Hematopoietic multipotent progenitor cell treated with erythropoietin and hydrocortisone succinate and interleukin-3 and kit ligand, for 8 days (in vitro differentiated cells): ENCODE measurements at places on chromosomes 2 and 18.

DNA sequence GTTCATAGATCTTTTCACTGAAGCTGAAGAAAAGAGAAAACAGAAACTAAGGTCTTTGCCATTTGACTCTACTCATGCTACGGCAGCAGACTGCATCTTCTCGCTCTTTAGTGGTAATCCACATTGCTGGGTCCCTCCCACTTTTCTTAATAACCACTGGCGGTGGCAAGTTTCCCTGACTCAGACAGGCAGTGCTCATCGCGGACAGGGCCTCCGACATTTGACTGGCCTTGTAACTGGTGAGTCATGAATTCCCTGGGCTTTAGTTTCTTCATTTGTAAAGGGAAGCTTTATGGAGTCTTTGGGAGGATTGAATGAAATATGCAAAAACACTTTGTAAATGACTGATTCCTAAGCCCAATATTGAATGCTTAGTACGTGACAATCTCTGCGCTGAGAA, 238.2 kb upstream of the RBBP8 start:
- no peak for DNase-seq

DNA sequence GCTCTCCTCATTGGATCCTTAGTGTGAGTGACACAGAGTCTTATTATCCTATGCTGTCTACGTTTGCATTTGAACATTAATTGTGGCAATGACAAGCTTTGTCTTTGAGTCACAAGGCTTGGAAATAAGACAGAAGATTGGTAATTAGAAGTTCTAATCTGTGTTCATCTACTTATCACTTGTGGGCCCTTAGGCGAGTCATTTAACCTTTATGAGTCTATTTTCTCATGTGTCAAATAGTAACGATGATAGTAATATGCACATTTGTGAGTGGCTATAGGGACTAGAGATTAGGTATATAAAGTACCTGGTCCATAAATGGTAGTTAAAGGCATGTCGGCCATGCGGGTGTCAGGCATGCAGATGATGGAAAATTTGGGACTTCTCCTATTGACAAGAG, 105.6 kb upstream of the NABP1 start:
- no peak for DNase-seq

- DNase-seq, result no peak
Observed at GRCh38 chr2:105756435-105756834, 11.7 kb downstream of the NCK2 start.

GRCh38 chr2:204669382-204669781, 124.1 kb downstream of the PARD3B start:
- no peak for DNase-seq

DNA sequence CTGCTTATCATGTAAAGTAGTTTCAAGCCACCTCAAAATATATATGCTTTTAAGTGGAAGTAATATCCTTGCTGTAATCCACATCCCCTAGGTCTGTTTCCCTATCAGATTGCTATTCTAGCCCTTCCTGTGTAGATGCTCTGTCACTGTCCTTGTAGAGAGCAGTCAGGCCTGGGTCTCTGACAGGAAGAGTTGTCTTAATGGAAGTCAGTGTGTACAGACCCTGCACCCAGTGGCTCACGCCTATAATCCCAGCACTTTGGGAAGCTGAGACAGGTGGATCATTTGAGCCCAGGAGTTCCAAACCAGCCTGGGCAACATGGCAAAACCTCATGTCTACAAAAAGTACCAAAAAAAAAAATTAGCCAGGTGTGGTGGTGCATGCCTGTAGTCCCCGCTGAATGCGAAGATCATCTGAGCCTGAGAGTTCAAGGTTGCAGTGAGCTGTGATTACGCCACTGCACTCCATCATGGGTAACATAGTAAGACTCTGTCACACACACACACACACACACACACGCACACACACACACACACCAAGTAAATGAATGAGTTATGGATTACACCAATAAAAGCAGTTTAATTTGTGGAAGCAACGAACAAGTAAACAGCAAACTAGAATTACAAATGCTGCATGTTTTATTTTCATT, 70.2 kb upstream of the DSC1 start:
- DNase-seq, result no peak

DNA sequence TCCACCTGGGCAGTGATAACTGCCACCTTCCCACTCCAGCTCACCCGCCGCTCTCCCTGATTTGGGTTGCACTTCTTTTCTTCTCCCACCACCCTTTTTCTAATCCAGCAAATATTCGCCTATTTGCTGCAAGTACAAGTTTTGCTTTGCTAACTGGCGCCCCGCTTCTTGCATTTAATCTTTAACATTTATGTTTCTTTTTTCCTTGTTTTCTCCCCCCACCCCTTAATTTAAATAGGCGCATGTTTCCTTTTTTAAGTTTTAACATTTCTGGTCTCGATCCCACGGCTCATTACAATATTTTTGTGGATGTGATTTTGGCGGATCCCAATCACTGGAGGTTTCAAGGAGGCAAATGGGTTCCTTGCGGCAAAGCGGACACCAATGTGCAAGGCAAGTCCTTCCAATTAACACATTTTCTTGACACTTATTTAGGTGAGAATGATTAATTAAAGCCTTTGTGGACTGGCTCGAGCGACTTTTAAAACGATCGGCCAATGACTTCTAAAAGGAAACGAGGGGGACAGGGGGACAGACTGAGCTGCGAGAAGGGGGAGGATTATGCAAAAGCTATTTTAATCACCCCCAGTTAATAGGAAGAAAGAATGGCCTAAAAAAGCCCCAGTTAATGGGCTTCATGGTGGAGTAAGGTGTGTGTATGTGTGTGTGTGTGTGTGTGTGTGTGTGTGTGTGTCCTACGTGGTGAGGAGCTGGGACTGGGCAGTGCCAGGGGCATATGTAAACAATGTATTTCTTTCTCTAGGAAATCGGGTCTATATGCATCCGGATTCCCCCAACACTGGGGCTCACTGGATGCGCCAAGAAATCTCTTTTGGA, 1.6 kb downstream of the TBR1 start:
- DNase-seq, result no peak

- DNase-seq, result no peak
Observed at GRCh38 chr18:75230163-75231052, 19.8 kb downstream of the TSHZ1 start.

GRCh38 chr2:152568531-152568930, 148.7 kb downstream of the PRPF40A start:
- DNase-seq, result no peak

- no peak for DNase-seq
Observed at GRCh38 chr2:62178741-62179271, 17.1 kb upstream of the B3GNT2 start.

- no peak for DNase-seq
Observed at GRCh38 chr2:126836761-126837679, 61.7 kb upstream of the TEX51 start.

- DNase-seq, result no peak
Observed at GRCh38 chr2:100286318-100286717, 36.0 kb downstream of the LONRF2 start.

DNA sequence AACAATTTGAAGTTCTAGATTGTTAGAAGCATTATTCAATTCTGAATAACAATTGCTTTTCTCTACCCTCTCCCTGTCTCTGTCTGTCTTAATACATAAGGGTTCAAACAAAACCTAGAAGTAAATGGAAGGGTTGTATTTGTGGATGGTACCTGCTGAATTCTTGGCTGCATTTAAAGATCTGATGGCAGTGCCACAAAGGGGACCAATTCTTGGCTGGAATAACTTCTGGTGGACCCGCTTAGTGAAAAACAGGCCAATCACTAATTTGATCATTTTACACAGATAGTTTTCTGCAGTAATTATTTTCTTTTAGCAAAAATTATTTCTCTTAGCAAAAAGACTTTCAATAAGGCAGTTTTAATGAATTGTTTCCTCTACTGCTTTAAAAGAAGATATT, 353.5 kb downstream of the MYCN start:
- no peak for DNase-seq

DNA sequence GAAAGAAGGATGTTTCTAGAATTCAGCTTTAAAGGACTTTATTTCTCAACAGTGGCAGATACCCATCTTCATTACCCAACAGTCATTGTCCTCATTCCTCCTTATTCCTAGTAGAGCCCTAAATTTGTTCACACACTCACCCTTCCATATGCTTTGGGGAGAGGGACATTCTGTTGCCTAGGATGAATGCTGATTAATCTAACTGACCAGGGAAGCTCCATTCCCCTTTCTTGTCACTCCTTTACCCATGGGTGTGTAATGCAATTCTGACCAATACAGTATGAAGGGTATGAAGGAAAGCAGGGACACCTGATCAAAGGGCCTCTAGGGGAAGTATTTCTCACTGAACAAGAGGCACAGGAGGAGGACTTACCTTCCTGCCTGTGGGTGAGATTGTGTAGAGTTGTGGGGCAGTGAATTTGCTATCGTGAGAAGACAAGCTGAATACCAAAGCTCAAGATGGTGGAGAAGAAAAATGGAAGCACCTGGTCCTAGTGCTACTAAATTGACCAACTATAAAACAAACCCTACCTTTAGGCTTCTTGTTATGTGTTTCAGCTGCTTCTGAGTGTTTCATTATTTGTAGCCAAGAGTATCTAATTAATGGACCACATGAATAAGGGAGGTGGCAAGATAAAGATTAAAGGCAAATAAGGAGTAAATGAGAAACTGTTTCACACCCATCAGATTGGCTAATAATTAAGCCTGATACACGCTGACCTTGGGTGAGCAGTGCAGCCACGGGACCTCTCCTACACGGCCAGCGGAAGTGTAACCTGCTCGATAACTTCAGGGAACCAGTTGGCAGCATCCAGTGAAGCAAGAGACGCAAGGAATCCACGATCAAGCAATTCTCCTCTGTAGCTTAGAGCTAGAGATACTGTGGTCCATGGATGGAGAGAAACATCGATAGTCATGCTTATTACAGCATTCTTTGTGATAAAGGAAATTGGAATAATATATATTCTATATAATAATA, 202.3 kb downstream of the MYCN start:
- DNase-seq, result peak; percentile 31

- no peak for DNase-seq
Observed at GRCh38 chr2:120992791-120993555, 257.3 kb downstream of the GLI2 start.

GRCh38 chr2:67466734-67467133, 69.6 kb downstream of the ETAA1 start:
- DNase-seq, result no peak

DNA sequence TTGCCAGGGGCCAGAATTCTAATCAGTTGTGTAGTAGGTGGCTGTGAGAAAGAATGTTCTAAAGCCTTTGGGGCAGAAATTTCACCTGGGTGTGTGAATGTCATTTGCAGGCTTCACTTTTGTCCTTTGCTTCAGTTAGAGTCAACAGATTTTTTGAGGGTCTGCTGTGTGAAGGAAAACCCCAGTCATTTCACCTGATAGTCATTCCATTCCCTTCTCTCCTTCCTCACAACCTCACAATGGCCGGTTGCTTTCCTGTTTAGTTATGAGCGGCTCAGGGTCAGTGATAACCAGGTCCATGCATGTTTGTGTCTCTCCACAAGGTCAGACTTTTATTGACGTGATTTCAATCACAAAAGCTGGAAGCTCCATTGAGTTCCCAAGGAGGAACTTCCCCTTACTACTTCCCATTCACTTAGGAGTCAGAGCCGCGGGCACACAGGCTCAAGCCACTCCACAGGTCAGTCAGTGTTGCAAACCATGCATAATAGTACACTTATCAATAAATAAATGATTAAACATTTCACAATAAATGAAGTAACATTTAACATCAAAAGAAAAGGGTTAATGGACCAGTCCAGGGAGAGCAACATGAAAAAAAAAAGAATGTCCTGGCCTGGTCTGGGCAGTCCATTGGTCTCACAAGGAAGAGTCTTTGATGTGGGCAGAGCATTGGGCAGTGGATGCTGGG, 74.3 kb downstream of the NPAS2 start:
- DNase-seq, result no peak

- DNase-seq, result no peak
Observed at GRCh38 chr18:60601249-60601648, 228.7 kb upstream of the MC4R start.

GRCh38 chr2:219434718-219435525, at the start of gene SPEG:
Gene SPEG (plus strand): TSS chr2:219434843. CDS start chr2:219434978, 135 bp downstream.
- no peak for DNase-seq

- no peak for DNase-seq
Observed at GRCh38 chr18:5309888-5310470, 14.5 kb upstream of the ZBTB14 start.

DNA sequence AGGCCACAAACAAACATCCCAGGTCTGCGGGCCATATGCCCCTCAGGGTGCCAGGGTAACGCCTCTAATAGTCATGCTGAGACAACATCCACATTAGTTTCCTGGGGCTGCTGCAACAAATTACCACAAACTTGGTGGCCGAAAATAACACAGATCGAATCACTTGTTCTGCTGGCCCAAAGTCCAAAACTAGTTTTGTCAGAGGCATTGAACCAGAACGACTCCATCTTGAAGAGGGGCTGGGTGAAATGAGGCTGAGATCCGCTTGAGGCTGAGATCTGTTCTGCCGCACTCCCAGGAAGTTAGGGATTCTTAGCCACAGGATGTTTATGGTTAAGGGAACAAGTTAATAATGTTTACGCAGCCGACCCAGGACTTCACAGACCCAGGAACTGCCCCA, 66.7 kb downstream of the COPS8 start:
- DNase-seq, result no peak

- DNase-seq, result peak; percentile 47
Observed at GRCh38 chr18:63823516-63824219, 48.5 kb downstream of the SERPINB7 start.

DNA sequence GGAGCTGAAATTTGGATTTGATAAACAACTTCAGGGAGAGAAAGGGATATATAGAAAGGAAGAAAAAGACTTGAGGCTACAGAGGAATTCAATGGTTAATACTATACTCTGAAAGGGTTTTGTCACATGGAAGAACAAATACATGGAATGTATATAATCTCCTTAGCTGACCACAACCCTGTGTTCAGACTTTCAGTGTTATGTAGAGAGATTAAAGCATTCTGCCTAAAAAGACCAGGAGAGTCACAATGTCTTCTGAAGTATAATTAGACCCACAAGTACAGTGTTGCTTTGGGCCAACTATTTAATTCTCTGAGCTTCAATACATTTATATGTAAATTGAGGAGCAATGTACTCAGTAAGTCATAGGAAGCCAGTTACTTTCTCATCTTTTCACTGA, 123.8 kb upstream of the FSHR start:
- no peak for DNase-seq

- no peak for DNase-seq
Observed at GRCh38 chr18:33641141-33641540, 63.1 kb downstream of the ASXL3 start.

DNA sequence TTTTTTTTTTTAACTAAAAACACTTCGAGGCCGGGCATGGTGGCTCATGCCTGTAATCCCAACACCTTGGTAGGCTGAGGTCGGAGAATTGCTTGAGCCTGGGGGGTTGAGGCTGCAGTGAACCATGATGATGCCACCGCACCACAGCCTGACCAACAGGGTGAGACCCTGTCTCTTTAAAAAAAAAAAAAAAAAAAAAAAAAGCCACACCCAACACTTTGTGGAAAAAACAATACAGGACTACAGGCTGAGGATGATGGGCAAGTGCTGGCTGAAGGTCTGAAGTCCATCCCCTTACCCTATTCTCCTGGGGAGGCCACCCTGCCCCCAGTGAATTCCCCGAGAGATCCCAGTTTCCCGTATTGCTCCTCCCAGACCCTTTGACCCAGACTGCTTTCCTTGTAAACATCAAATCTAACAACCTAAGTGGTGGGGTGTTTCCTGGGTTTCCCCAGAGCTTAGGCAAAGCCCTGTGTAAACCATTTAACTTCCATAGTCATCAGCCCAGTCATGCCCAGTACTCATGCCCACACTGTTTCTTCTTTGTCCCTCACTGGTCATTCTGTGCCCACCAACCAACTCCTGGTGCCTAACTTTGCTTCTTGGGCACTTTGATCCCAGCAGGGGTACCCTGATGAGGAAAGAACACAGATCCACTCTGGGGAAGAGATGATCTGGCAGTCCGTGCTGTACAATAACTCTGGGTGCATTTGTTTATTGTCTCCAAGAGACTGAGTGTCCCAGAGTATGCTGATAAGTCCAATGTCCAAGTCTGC, 5.8 kb upstream of the TMEM37 start:
- no peak for DNase-seq
